Activated CD4-positive, alpha-beta T cell treated with anti-CD3 and anti-CD28 coated beads, Interleukin-2, Interleukin-6, amounts not matched to agents 100 ng/mL and 50 ng/mL, durations not matched to agents 16 hours and 8 hours (primary cell): ENCODE measurements at places on chromosomes 12 and 14.
A peak's percentile ranks its signal among the peaks of the same experiment; 100 is the strongest.

- DNase-seq, result no peak
Observed at GRCh38 chr12:109702111-109702841, 11.3 kb upstream of the FAM222A start.

DNA sequence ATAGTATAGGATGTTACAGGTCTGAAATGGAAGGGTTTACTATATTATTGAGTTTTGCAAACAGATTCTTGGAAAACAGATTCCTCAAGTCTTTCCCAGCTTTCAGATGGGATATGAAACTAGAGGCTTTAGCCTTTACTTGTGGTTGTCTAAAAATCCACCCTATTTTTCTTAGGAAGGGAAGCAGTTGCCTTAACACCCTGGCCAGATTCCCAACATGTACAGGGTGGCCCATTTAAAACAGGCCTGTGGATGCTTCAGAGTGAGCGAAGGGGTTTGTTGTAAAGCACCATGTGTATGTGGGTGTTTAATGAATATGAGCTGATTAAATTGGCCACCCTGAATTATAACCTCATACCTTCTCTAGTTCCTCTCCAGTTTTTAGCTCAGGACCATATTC lies 415.9 kb downstream of the ZFP36L1 start:
- no peak for DNase-seq

DNA sequence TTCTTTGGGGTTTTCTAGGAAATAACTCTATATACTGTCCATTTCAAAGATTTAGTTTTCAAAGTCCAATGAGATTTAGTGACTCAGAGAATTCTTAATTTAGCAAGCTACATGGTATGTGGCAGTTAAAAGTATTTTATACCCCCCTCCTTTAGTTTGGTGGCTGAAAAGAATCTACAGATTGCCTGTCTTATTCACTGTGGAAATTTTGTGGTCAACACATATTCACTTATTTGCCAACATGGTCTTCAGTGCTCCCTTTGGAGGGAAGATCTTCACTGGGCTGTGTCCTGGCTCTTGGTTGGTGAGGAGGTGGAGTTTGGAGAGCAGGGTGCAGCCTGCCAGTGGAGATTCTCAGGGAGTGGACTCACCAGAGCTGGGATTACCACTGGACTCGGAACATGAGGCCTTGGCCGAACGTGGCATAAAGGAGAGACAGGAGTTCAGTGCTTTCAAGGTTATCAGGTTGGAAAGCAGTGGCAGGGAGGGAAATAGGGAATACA lies 39.8 kb downstream of the SAMD4A start:
- DNase-seq, result no peak

DNA sequence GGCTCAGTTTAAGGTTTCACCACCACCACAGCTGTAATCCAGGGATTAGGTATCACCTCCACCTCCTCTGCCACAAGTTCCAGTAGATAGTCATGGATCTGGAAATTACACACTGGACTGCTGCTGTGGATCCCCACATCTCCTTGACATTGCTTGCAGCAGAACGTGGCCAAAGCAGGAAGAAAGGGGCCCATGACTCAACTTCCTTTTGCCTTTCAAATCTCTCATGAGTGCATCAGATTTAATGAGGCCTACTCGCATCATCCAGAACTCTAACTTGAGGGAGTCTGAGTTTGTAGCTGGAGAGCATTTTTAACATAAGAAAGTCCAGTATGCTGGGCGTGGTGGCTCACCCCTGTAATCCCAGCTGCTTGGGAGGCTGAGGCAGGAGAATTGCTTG lies 29.2 kb upstream of the TMED10 start:
- DNase-seq, result peak; percentile 47

- no peak for DNase-seq
Observed at GRCh38 chr14:38238878-38239277, 17.0 kb downstream of the CLEC14A start.

GRCh38 chr12:125136702-125137101 lies 71.5 kb downstream of the AACS start:
- no peak for DNase-seq

DNA sequence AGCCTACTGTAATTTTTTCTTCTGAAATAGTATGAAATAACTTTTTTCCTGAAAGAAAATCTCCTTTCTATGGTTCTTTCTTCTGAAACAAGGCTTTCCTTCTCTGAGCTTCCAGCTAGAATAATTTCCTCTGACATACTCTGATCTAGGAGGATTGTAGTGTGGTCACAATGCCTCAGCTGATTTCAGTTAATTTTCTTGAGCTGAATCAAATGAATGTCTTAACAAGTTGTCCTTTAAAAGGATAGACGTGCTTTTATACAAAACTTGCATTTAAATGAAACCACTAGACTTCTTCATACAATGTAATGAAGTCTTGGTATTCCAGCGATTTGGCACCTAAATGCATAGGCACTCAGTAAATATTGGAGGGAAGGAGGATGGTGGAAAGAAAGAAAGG lies 94.4 kb downstream of the BICD1 start:
- DNase-seq, result no peak

- DNase-seq, result no peak
Observed at GRCh38 chr12:50689437-50689836, 74.5 kb upstream of the ATF1 start.

- DNase-seq, result no peak
Observed at GRCh38 chr12:3206536-3207072, 129.4 kb downstream of the TSPAN9 start.

DNA sequence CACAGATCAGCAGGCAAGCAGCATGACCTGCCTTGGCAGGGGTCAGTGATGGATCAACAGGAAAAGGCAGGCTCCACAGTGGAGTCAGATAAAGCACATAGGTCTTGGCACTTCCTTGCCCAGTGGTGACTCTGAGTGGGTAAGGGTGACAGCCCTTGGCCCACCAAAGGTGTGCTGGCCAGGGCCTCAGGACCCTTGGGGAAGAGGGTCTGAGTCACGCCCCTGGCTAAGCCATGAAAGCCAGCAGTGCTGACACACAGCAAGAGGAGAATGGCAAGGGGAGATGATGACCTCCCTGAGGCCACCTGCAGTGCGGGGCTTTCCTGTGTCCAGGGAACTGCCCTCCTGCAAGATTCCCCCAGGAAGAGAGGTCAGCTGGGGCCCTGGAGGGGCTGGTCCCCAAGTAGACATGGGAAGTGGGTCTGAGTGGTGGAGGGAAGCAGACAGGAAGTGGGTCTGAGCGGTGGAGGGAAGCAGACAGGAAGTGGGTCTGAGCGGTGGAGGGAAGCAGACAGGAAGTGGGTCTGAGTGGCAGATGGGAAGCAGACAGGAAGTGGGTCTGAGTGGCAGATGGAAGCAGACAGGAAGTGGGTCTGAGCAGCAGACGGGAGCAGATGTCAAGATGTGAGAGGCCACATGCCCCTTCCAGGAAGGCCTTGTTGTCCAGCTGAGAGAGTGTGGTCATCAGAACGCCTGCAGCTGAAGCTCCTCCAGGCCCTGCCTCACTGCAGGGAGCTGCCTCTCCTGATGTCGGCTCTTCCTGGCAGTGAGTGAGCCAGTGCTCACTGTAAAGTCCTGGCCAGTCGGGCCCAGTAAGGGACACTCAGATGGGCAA lies 34.8 kb downstream of the DIO3 start:
- peak; percentile 56 for DNase-seq

DNA sequence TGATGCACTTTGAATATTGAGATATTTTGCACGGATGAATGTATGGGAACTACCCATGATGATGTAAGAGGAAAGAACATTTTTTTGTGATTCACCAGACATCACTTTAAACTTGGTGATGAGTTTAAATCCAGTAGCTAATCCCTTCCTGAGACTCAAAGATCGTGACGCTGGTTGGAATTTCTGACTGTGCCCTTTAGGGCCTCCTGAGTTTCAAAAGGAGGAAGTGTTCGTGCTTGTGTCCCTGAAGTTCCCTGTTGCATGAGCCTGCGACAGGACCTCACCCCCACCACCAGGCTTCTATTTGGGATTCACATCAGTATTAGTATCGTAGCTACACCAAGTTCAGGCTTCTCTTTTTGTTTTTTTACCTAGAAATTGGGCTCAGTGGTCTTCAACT lies 18.6 kb upstream of the RIN3 start:
- DNase-seq, result no peak

DNA sequence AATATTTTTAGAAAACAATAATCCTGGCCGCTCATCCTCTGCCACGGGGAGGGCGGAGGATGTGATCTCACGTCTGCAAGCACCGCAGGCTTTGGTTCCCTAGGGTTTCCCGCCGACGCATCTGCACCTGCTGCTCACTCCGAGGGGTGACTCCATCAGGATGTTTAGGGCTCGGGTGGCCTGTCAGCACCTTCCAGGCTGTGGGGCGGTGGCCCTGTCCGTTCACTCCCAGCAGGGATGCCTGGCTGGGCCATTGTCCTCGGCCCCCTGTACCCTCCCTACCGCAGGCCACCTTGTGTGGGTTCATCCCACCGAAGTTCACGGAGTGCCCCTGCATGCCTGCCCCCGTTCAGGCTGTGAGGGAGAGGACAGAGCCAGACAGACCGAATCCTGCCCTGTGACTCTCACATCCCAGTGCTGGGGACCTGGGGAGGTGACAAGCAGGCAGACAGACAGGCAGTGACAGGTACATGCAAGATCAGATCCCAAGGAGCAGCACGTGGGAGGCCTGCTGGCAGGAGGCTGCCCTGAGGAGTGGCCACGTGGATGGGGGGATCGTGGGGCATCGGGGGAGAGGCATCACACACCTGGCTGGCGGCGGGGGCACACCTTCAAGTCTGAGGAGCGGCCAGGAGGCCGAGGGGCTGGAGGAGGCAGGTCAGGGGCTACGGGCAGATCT lies 112.6 kb downstream of the ADGRD1 start:
- DNase-seq, result no peak

- no peak for DNase-seq
Observed at GRCh38 chr12:103241184-103241583, 254.6 kb downstream of the C12orf42 start.

DNA sequence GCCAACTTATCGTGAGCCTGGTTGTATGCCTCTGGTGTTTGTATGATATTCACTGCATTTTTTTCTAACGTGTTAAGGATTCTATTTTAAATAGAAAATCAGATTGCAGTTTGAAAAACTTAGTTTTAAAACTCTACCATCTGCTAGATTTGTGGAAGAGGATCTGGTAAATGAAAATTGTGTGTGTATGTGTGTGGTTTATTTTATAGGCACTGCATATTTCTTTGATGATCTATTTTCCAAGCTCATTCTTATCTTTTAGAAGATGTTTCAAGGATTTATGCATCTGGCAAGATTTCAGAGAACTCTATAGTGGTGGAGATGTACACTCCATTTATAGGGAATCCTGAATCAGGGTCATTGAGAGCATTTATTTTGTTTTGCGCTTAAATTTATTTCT lies 69.8 kb downstream of the HMGA2 start:
- no peak for DNase-seq

DNA sequence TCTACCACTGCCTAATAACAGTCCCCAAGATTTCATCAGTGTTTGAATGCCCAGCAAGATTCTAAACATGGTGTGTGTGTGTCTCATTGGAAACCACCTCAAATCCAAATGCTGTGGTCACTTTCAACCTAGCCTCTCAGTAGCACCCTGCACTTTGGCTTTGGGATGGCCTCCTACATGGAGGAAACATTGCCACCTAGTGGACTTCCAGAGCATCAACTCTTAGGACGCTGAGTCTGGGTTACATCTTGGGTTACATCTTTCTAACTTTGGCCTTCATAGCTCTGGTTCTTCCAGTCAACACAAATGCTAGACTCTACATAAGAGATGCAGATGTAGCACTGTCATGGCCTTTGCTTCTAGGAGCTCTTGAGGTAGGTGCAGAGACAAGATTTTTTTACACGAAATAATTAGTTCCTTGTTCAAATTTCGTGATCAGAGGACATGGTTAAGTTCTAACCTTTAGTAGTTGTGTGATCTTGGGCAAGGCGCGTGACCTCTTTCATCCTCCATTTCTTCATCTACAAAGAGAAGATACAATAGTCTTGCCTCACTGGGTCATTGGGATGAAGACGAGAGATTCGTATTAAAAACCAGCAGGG lies 113.5 kb upstream of the VASH1 start:
- DNase-seq, result peak; percentile 49

- no peak for DNase-seq
Observed at GRCh38 chr12:107560165-107560898, 125.3 kb upstream of the PWP1 start.
